ENCODE measurements at places on chromosomes 16 and 17. TPM values are rescaled to one million over a fixed set of nuclear protein-coding genes. Genes with fewer than 3 reads are reported as not detected.

Gene SPG7
- 67.4 TPM for total RNA-seq

Gene ZDHHC1
- 2.1 TPM for total RNA-seq

Gene KRTAP2-1
- total RNA-seq, result not detected

Gene SLC13A2
- not detected for total RNA-seq

Gene IL32
- 1,427 TPM for total RNA-seq

Gene SEZ6
- not detected for total RNA-seq

Gene DCUN1D3
- 5.7 TPM for total RNA-seq

Gene SAMD14
- total RNA-seq, result 3.3 TPM

Gene CLEC3A
- not detected for total RNA-seq

Gene MRPL38
- total RNA-seq, result 101 TPM

Gene KCNJ12
- not detected for total RNA-seq

Gene CHAD
- total RNA-seq, result not detected

Gene UNC13D
- 97.6 TPM for total RNA-seq

Gene KCTD19
- total RNA-seq, result 8.5 TPM

Gene UMOD
- total RNA-seq, result not detected

GRCh38 chr16:1938316-1938715 lies 4.7 kb downstream of the MSRB1 start:
- no peak for DNase-seq

DNA sequence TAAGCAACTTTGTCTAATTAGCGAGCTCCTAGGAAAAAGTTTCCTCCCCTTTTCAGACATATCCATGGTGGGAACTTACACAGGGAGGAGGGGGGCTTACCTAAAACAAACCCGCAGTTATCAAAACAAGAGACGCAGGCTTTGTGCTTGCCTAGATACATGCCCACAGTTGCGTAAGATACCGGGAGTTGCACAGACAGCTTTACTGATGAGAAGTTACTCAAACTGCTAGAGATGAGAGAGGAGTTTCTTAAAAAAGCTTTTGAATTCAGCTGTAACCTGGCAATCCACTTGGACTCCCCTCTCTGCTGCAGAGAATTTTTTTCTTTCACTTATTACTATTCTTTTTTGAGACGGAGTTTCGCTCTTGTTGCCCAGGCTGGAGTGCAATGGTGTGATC lies 6.8 kb upstream of the ZP2 start:
- no peak for DNase-seq

- DNase-seq, result no peak
Measured at GRCh38 chr17:56351675-56352074, 198.4 kb downstream of the ANKFN1 start.

DNA sequence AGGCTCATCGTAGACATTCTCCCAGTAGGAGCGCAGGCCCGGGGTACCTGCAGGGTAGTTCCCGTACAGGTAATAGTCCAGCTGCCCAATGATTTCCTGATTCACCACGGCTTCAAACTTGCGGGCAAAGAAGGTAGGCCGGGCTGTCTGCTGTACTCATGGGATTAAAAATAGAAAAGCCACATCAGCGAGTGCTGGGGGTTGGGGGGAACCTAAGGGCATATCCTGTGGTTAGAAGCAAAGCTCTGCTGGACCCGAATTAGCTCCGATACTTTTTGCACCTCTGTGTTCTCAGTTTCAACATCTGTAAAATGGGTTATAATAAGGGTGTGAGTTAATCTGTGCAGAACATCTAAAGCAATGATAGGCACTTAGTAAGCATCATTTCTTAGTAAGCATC lies 336.2 kb downstream of the XYLT1 start:
- DNase-seq, result no peak

GRCh38 chr16:58018803-58019202 lies 6.8 kb upstream of the MMP15 start:
- DNase-seq, result no peak

GRCh38 chr16:56289416-56289815 lies 98.1 kb downstream of the GNAO1 start:
- DNase-seq, result no peak

GRCh38 chr17:21368545-21369246 lies 7.5 kb upstream of the KCNJ12 start:
- no peak for DNase-seq

- no peak for DNase-seq
Measured at GRCh38 chr16:30060836-30061554, 4.6 kb upstream of the ALDOA start.

- no peak for DNase-seq
Measured at GRCh38 chr16:68166264-68166663, 69.7 kb downstream of the ESRP2 start.

DNA sequence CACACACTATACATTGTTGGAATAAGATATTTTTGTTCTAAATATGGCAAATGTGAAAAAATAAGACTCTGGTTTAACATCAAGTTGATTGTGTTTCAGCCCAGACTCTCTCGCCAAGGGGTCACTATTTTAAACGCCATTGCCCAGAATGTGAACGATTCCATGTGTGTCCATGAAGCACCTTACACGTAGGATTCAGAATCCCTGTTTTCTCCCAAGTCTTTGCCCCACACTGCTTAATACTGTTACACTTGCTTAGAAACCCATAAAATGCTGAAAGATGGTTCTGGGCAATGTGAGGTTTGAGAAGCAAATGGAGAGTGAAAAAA lies 7.7 kb downstream of the HS3ST3B1 start:
- no peak for DNase-seq

DNA sequence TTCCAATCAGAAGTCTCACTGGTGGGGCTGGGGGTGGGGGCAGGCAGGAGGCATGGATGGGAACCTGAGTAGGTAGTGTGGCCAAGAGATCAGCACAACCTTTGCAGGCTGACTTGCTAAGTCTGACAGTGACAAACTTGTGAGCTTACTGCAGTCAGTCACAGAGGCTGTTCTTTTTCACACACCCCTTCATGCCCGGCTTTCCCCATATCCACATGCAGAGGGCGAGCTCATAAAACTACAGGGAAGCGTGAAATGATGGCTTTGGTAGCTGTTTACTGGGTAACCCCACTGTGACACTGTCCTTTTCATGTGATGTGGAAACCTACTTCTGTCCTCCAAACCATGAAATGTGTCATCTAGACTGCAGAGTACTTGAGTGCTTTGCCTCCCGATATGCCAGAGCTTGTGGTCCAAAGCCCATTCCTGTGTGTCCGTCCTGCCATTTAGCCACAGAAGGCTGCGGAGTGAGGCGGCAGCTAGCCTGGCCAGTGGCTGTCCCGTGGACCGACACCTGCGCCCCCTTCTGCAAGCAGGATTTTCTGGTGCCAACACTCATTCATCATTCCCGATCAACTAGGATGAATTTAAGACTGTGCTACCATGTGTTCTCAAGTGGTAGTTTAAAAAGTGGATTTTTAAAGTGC lies 9.8 kb downstream of the GEMIN4 start:
- DNase-seq, result no peak

- DNase-seq, result no peak
Measured at GRCh38 chr17:51180486-51180885, 14.3 kb downstream of the NME2 start.

DNA sequence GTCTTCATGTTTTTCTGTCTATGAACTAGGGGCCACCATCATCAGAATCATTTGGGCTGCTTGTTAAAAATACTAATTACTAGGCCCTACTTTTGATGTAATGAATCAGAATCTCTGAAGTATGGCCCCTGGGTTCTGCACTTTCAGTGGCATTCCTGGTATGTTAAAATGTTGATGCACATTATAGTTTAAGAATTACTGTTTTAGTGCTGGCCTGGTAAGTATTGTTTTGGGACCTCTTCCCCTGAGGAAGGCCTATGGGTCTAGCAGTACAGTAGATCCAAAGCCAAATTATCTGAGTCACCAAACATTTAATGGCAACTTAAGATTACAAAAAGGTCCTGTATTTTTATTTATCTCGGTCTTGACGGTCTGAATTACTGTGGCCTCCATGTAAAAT lies 58.8 kb downstream of the AP2B1 start:
- DNase-seq, result no peak

GRCh38 chr17:61002316-61002736 lies 324.7 kb downstream of the BCAS3 start:
- DNase-seq, result no peak

- DNase-seq, result peak; percentile 55
Measured at GRCh38 chr16:79081297-79082066, 519.1 kb downstream of the MAF start.

DNA sequence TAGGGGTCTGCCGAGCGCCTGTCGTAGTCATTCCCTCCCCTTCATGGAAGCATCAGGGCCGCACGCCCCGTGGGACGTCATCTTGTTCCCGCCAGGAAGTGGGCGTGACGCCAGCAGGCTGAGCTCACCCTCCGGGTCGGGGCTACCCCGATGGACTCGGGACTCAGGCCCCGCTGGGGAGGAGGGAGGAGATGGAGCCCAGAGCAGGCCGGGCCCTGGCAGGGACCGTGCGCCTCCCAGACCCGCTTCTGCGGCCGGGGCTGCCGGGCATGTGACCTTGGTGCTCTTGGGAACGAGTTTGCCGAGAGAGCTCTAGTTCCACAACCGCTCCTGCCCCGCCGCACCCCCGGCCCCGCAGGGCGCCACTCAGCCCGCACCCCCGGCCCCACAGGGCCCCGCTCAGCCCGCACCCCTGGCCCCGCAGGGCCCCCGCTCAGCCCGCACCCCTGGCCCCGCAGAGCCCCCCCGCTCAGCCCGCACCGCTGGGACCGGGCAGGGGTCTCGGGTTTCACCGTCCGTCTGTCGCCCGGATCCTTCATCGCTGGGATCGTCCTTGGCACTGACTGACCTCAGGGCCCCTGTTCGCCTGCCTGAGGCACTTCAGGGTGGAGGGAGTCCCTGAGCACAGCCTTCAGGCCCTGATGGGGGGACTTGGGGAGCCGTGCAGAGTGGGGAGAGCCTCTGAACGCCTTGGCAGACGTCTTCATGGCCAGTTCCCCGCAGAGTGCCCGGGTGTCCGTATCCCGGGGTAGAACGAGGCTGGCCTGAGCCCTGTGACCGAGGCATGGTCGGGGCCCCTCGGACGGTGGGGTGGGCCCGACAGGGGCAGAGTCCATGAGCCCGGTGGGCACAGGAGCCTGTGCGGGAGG lies 5.8 kb downstream of the CACNA1H start:
- no peak for DNase-seq

DNA sequence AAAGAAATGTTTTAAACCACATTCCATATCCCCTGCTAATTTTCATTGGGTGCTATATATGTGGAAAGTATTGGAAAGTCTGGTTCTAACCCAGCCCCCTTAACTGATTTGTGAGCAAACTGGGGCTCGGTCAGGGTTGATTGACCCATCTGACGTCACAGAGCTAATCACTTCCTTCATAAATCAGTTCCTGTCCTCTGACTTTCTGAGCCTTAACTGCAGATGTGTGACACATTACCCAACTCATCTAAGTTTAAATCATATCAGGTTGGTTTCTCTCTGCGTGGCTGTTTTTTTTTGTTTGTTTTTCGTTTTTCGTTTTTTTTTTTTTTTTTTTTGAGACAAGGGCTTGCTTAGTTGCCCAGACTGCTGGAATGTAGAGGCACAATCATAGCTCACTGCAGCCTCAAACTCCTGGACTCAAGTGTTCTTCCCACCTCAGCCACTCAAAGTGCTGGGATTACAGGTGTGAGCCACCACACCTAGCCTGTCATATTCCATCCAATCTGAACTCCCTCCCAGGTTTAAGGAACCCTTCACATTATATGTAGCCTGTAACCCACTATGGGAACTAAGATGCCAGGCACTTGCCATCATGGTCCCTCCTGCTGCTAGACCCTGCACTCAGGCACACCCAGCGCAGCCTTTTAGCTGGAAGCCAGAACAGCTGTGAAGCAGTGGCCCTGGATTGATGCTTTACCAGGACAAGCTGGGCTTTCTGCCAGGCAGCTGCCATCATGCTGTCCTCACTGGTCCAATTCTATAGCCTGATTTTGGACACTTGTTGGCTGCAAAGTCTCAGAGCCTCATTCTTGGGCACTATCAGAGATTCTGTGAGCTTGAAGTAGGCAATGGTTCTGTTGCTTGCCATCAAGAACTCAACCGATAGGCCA lies 6.9 kb upstream of the BPTF start:
- no peak for DNase-seq

GRCh38 chr17:29613856-29614255 lies 8.9 kb downstream of the CORO6 start:
- DNase-seq, result no peak

DNA sequence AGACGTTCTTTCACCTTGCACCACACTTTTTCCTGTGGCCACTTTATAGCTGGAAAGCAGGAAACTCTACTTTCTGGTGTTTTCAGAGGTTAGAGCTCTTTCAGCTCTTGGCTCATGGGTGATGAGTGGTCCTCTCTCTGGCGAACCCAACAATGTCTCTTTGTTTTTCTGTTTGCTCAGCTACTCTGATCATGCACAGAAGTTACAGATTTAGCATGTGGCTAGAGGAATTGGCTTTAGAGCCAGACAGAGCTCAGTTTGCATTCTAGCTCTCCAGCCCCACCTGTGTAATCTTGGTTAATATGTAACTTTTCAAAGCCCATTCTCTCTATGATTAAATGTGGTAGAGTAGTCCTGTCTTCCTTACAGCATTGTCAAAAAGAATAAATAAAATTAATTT lies 225.2 kb downstream of the HAPSTR1 start:
- DNase-seq, result no peak

- no peak for DNase-seq
Measured at GRCh38 chr16:53717577-53717976, 13.6 kb downstream of the FTO start.

GRCh38 chr17:40108970-40109824 lies 8.8 kb upstream of the NR1D1 start:
- peak; percentile 26 for DNase-seq

- peak; percentile 91 for DNase-seq
Measured at GRCh38 chr17:68035131-68035522, 408 bp upstream of the KPNA2 start.

- no peak for DNase-seq
Measured at GRCh38 chr16:85909932-85910853, 11.2 kb downstream of the IRF8 start.

- DNase-seq, result no peak
Measured at GRCh38 chr16:79784007-79784406, 183.5 kb upstream of the MAF start.

GRCh38 chr17:18071751-18072150 lies 16.0 kb upstream of the DRG2 start:
- no peak for DNase-seq

DNA sequence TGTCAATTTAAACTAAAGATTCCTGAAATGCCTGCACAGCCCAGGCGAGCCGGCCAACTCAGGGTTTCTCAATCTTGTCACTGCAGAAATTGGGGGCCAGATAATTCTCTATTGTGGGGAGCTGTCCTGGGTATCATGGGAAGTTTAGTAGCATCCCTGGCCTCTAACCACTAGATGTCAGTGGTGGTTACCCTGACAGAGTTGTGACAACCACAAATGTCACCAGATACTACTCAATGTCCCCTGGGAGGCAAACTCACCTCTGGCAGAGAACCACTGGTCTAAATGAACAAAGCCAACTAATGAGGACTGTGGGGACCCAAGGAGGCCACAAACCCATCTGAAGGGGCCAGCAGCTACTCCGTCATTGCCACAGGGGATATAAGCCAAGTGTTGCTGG lies 90.9 kb downstream of the MYH11 start:
- DNase-seq, result peak; percentile 36

- DNase-seq, result peak; percentile 31
Measured at GRCh38 chr17:7046127-7046724, 2.3 kb upstream of the SLC16A11 start.
